Activated CD4-positive, CD25-positive, alpha-beta regulatory T cell treated with anti-CD3 and anti-CD28 coated beads, Interleukin-2, amount 50 U/mL, for 72 hours (primary cell): ENCODE measurements at places on chromosomes 1 and 21.

DNA sequence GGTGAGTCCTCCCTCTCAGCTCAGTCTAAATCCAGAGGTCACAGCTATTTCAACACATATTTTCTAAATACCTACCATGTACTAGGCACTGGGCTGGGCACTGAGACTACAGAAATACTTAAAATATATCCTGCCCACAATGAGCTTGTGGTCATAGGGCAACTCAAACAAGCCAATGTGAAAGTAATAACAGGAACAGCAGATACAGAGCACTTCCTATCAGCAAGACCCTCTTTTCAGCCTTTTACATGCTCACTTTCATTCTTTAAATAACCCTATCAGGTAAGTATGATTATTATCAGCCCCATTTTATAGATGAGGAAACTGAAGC lies 71.9 kb downstream of the CD34 start:
- no peak for DNase-seq

DNA sequence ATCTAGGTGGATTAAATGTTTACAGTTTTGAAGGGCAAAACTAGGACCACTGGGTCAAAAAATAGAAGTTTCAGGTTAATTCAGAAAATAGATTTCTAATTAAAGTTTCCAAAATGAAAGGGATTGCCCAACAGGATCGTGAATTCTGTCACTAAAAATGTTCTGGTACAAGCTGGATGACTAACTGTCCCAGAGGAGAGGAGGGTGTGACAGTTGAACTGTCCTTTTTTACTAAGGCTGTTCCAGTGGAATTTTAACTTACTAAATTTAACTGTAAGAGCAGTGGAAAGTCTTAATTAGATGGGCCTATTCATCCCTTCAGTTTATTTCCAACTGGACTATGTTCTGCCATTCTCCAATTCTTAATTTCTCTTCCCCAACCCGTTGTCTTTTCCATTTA lies 7.2 kb downstream of the SNX7 start:
- no peak for DNase-seq

- DNase-seq: no peak
Measured at GRCh38 chr1:58477390-58477789, 69.1 kb downstream of the OMA1 start.

- no peak for DNase-seq
Measured at GRCh38 chr21:16309250-16309971, 579.6 kb downstream of the USP25 start.

DNA sequence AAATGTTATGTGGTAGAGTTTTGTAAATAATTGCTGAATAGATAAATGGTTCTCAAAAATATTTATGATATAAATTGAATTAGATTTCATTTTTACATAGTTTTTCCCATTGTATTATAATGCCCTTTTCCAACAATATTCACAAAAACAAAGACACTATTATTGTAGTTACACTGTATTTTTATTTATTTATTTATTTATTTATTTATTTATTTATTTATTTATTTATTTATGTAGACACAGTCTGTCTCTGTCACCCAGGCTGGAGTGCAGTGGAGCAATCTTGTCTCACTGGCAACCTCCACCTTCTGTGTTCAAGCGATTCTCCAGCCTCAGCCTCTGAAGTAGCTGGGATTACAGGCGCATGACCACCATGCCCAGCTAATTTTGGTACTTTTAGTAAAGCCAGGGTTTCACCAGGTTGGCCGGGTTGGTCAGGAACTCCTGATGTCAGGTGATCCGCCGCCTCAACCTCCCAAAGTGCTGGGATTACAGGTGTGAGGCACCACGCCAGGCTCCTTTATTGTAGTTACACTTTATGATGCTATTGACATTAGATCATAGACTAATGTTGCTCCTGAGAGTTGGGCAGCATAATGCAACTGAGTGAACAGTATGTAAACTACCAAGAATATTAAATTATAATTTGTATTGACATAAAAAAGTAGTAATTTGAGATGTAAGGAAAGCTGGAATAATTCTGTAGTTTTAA lies 1430.0 kb upstream of the PRMT6 start:
- no peak for DNase-seq

GRCh38 chr21:16942703-16943102 lies 570.1 kb upstream of the CXADR start:
- DNase-seq: no peak

- no peak for DNase-seq
Measured at GRCh38 chr21:43273016-43273707, 104.4 kb downstream of the CRYAA start.

- DNase-seq: no peak
Measured at GRCh38 chr1:54375712-54376429, 30.3 kb downstream of the SSBP3 start.

GRCh38 chr1:190244406-190244805 lies 233.3 kb downstream of the BRINP3 start:
- DNase-seq: no peak

DNA sequence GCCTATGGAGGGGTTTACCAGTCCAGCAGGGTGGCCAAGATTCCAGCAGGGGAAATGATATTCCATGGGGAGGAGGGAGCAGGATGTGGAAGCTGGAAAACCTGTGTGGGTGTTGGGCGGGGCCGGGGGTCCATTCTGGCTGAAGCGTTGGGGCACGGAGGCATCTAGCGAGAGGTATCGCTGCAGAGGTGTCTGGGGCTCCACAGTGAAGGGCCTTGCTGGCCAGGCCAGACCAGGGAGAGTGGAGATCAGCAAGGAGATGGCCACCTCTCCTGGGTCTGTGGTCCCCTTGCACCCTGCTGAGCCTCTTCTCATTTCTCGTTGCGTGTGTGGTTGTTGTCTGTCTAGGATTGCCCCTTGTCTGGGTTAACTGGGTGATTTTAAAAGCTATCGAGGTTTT lies 6.2 kb downstream of the COQ8A start:
- DNase-seq: no peak

DNA sequence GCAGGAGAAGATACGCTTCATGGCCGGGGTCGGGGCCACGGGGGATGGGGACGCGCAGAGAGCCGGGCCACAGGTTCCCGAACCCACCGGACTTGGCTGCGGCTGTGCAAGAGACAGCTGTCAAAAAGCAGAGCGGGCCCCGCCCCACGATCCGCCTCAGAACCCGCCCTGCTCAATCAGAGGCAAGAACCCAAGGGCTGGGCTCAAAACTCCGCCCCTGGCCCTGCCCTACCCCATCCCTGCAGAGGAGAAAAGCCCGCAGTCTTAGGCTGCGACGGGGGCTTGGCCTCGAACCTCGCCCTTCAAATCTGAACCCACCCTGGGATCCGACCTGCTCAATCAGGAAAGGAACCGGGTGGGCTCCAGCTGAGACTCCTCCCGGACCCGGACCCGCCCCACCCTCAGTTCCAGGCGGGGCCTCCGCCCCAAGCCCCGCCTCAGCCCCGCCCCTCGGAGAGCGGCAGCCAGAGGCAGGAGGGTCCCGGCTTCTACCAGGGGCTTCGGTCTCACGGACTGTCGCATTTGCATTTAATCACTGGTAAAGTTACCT lies at the start of gene ANKRD35:
Gene ANKRD35, minus strand, starts transcription at position 129 of the 550 bp plus-strand sequence. Its CDS starts 108 bp downstream, at position 21.
- DNase-seq: peak; percentile 90

GRCh38 chr1:22712502-22713271 lies 2.0 kb downstream of the EPHB2 start:
- DNase-seq: no peak

DNA sequence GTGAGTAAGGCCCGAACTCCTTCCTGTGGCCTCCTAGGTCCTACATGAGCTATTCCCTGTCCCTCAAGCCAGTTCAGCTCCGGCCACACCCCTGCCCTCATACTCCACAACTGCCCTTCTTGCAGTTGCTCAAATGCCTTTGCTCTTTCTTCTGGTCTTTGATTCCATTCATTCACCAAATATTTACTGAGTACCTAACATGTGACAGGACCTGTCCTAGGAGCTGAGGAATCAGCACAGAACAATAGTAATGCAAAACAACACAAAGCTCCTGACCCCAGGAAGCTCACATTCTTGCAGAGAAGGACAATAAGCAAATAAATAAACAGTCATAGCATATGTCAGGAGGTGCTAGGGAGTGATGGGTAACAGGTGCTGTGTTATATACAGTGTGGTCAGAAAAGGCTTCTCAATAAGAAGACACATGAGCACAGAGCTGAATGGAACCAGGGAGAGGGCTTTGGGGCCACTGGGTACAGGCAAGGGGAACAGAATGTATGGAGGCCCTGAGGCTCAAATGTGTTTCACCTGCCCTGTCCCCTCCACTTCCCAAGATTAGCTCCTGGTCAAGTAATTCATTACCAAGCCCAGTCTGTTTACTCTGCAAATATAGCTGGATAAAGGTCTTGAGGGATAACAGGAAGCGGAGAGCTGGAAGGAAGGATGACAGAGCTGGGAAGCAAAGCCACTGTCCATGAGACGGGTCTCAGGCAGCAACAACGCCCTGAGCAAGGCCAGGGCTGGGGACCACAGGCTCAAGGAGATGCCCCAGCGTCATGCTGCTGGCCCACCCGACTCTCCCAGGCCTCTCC lies 145.1 kb downstream of the CSMD2 start:
- no peak for DNase-seq

- no peak for DNase-seq
Measured at GRCh38 chr1:153609585-153609907, 3.4 kb downstream of the S100A16 start.

DNA sequence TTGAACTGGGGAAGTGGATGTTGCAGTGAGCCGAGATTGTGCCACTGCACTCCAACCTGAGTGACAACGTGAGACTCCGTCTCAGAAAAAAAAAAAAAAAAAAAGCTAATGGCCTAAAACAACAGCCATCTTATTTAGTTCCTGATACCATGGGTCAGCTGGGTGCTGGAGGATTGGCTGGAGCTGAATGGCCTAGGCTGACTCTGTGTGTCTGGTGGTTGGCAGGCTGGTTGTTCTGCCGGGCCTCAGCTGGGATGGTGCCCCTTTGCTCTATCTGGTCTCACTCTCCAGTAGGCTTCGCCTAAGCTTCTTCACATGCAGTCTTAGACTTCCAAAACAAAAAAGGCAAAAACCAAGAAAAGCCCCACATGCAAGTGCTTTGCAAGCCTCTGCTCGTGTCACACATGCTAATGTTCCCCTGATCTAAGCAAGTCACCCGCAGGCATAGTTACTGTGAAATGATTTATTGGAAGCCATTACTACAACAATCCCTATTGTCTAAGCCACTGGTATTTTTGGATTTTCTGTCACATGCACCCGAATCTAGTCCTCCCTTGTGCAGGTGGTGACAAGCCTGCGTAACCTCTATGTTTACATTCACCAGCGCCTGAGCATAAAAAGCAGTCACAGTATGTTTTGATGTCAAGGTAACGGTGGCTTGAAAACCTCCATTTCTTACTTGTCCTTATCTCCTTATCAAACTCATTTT lies 39.6 kb upstream of the KANK4 start:
- DNase-seq: no peak

DNA sequence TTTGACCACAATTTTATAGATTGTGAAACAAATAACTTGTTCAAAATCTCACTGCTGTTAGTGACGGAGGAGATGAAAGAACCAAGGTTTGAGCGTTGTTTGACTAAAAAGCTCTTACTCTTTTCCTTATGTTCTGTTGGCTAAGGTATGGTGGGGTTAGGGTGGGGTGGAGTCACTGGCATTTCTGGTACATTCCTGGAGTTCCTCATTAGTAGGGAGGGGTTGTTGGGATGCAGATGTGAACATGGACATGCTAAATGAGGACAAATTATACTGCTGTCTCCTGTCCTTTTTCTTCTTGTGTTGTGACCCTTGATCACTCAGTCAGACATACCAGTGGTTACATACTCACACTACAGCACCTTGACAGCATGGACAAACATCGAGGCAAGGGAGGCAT lies 26.2 kb upstream of the CD1D start:
- DNase-seq: no peak

GRCh38 chr1:112934577-112934976 lies 21.4 kb downstream of the SLC16A1 start:
- DNase-seq: no peak

DNA sequence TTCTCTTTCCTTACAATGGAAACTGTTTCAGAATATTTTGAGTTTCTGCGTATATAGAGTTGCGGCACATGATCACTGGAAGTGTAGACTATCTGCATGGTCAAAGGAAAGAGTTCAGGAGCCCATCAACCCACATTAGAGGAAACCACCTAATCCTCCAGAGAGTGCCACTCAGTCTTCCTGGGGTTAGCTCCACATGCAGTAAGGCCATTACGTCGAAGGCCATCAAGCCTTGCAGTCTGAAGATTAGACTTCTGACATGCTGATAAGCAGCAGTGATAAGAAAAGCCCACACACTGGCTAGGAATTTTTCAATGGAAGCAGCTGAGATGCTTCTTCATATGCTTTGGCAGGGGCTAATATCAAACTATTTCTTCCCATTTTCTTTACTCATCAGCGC lies 7.6 kb downstream of the ZNF669 start:
- DNase-seq: no peak

- no peak for DNase-seq
Measured at GRCh38 chr1:111600886-111601386, 18.7 kb upstream of the RAP1A start.

DNA sequence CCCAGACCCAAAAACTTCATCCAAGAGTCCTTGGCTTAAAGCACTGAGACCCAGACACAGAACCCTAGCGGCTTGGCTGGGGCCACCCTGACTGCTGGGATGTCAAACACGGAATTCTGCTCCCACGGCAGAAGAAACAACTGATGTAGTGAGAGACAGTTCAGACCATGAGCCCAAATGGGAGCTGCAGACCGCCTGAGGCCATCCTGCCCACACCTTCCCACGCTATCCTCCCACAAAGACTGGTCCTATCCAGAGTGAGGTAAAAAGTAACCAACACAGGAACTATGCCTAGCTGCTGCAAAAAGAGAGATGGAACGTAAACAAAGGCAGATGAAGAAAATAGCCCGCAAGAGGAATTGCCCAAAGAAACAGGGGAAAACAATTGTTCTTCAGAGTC lies 203.3 kb downstream of the PTPRU start:
- DNase-seq: no peak

GRCh38 chr1:30856260-30856790 lies 52.2 kb downstream of the SDC3 start:
- DNase-seq: no peak

DNA sequence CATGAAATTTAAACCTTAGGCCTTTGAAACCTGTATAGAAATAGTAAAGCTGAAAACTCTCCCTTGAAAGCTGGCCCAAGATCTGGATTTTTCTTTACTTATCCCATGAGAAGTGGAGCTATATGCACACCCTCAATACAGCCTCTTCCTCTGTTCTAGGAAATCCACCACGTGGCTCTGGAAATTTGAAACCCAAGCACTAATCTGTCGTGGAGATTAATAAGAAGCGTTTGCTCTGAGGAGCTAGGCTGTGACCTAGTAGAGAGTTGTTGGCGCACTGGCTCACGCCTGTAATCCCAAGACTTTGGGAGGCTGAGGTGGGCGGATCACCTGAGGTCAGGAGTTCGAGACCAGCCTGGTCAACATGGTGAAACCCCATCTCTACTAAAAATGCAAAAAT lies 291.3 kb upstream of the PLXNA2 start:
- no peak for DNase-seq

DNA sequence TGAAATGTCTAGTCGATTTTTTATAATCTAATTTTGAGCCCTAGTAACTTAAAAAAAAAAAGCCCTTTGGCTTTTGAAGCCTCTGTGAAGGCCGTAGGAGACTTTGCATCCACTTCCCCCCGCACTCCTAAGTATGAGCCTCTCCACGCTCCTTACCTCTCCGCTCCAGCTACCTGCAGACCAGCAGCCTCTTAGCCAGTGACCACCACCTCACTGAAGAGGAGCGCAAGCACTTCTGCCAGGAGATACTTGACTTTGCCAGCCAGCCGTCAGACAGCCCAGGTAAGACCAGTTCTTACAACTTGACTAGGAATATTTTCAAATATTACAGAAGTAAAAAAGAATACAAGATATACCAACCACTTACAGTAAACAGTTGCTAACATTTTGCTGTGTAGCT lies 27.4 kb upstream of the PWP2 start:
- no peak for DNase-seq
